ENCODE measurements at places on chromosomes 7 and 10.

- DNase-seq: no peak
Observed at GRCh38 chr7:33815336-33815735, 90.0 kb upstream of the BMPER start.

GRCh38 chr7:5700391-5700985, 81.0 kb downstream of the RNF216 start:
- no peak for DNase-seq

DNA sequence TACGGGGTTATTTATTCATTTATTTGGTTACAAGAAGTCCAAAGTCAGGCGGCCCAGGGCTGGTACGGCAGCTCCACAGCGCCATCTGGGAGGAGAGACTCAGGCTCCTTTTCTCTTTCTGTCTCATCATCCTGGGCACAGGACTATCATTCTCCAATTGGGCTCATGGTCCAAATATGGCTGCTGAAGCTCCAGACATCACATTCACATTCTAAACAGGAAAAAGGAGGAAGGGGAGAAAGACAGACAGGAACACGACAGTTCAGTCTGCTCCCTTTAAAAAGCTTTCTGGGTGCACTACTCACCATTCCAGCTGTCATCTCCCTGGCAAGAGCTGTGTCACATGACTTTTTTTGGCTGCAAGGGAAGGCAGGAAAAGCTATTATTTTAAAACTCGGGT, 74.4 kb upstream of the PDZD8 start:
- DNase-seq: no peak

DNA sequence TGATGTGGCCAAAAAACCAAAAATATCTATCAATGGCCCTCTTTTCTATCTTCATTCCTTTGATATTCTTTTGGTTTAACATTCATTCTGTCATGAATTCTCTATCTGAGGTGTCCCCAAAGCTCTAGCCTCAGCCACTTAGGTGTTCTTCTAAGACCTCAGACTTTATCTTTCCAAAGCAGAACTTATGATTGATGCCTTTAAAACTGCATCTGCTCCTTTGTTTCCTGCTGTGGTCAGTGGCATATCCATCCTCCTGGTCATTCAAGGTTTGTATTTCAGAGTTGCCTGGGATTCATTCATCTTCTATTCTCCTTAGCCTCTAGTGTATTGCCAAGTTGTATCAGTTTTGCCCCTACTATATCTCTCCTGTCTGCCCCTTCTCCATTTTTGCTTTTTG, 30.6 kb downstream of the FHIP2A start:
- no peak for DNase-seq

GRCh38 chr7:141452911-141453310, 98.3 kb upstream of the AGK start:
- no peak for DNase-seq

DNA sequence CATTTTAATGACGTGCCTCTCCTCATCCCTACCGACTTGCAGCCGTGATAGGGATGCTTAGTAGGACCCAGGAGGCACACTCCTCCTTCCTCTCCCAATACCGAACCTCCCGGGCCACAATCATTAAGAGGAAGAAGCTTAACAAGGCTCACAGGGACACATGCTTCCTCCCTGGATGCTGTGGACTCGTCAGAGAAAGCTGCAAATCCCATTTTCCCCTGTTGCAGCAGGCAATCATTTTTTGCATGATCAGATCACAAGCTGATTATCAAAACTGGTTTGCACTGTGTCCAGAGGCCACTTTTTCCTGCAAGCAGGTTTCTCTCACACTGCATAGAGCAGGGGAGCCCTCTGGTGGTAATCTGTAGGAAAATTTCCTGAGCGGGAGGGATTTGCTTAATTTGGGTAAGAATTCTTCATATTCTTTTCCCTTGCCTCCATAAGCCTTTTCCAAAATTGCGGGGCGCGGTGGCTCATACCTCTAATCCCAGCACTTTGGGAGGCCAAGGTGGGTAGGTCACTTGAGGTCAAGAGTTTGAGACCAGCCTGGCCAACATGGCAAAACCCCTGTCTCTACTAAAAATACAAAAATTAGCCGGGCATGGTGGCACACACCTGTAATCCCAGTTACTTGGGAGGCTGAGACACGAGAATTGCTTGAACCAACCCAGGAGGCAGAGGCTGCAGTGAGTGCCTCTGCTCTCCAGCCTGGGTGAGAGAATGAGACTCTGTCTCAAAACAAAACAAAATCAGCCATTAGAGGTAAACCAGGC, 16.1 kb upstream of the LAMB4 start:
- no peak for DNase-seq

DNA sequence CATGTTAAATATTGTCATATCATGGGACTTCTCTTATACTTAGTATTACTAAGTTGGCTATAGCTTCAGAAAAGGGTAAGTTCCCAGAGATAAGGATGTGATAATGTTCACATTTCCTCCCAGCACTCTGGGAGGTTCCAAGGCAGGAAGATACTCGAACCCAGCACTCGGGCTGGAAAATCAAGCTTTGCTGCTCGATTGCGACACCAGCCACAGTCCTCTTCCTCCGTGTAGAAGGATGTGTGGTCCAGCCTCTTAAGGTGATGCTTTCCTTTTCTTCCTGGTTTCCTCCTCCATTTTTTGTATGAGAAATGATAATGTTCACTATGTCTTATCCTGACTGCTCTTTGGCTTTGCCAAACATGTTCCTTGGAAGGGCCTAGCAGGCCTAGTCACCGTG, 3.2 kb downstream of the BMS1 start:
- DNase-seq: no peak

DNA sequence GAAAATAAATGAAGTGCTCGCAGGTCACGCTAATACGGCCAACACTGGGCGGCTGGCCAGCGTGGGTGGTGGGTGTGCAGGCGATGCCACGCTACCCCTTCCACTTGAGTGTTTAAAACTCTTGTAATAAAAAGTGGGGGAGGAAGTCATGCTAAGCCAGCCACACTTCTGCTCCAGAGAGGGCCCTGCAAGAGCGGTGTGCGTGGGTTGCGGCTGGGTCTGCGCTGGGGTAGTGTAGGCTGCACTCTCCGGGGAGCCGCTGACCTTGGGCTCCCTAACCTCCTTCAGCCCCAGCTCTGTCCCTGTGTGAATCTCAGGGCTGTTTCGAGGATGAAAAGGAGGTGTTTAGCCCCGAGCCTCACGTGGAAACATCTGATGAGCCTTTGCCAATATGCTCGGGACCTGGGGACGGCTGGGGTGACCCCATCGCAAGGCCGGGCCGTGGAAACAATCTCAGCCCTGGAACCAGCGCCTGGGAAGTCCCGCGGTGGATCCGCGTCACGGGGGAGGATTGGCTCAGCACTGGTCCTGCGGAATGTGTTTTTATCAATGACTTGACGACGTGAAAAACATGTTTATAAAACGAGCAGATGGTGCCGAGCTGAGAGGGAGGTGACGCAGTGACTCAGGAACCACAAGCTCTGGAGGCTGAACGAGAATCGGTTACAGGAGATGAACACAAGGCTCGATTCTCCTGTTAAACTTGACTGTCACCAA, 278.5 kb downstream of the DNAJB6 start:
- DNase-seq: no peak

DNA sequence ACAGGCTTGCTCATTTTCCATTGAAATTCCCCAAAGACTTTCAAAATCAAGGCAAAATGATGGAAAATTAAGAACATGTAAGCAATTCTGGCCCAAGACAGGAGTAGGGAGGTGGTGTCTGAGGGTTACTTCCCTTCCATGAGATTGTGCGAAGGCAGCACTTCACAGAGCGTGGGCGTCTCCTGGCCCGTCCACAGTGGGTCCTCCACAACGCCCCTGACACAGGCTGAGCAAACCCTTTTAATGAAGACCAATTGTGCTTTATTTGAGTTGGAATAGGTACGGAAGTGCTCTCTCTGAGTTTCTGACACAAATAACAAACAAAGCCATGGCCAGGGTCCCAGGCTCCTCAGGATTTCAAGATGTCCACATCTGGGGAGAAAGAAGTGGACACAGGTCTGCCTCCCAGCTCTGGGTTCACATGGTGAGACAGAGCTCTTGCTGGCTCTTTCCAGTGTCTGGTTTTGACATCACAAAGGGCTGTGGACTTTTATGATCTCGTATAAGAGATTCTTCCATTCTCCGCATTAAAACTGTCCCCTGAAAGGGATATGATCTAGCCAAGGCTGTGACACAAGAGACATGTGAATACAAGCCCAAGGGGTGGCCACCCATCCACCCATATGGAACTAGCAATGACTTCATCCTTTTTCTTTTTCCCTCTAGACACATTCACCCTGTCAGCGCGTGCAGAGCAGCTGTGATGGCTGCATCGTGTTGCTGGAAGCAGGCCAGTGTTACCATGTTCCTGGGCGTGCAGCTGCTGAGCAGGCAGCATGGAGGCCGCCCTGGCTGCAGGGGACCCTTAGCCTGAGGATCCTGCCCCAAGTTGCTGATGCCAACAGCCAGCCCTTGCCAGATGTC, 145.6 kb downstream of the ADAM12 start:
- DNase-seq: no peak

GRCh38 chr7:63039882-63040281, 958.8 kb upstream of the ZNF722 start:
- no peak for DNase-seq

DNA sequence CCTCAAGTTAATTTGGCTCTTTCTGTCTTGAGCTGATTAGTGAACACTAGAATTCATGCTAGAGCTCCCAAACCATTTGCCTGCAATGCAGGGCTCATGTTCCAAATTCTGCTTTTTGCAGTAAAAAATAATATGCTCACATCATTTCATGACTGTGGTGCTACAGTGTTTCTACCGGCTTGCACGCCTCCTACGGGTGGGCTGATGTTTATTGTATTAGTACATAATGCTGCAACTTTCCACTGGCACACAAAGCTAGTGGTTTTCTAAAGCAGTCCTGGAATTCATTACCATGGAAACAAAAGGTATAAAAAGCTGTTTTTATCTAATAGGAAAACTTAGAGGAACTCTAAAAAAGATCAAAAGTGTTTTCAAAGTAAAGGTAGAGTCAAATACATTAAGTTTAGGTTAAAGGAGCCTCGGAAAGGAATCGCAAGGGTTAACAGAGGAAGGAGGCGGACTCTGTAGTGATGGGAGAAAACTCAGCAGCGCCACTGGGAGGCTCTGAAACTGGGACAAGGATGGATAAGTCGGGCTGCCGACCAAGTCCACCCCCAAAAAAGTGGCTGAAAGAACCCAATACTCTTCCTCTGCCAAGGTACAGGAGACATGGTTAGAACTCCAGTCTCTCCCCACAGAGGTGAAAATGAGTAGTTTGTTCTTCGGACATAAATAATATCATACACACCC, 25.9 kb downstream of the GRM8 start:
- no peak for DNase-seq

- DNase-seq: no peak
Observed at GRCh38 chr10:75396631-75397495, 4.7 kb downstream of the ZNF503 start.

DNA sequence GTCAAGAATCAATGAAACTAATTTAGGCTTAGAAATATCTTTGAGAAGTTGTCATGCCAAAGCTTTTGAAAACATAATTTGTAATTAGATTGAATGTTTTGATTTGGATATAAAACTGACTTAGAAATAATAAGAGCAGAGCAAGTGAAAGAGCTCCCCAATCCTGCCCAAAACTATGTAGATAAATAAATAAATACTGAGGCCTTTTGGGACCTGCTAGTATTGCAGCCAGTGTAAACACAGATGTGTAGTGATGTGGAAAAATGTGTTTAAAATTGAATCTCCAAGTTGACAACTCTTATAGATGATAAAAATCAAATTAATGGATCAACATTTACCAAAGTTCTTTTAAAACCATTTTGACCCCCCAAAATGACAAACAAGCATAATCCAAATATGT, 896.1 kb downstream of the CNTNAP2 start:
- no peak for DNase-seq

DNA sequence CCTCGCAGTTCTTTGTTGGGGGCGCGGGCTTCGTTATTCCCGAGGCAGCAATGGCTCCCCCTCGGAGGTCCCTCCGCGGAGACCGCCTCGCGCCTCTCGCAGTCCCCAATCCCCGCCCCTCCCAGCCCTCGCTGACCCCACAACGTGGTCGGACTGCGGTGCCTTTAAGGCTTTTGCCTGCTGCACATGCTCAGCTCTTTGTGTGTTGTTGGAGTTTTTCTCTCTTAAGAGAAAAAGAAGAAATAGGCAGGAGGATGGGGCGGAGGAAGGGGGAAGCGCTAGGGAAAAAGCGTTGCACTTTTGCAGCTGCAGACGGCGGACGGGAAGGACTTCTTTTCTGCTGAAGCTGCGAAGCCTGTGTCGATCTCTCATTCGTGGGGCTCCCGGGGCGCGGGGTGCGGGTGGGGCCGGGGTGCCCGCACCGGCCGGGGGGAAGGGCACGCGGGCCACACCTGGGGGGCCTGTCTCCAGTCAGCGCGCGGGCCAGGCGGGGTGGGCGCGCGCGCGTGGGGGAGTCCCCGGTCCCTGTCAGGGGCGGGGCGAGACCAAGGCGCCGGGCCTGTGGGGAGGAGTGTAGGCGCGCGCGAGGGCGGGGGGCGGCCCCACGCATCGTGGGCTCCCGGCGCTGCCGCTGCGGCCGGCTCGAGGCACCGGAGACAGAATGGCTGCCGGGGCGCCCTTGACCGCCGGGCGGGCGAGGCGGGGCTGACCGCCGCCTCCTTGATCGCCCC, 445 bp upstream of the ATRNL1 start:
- DNase-seq: no peak

DNA sequence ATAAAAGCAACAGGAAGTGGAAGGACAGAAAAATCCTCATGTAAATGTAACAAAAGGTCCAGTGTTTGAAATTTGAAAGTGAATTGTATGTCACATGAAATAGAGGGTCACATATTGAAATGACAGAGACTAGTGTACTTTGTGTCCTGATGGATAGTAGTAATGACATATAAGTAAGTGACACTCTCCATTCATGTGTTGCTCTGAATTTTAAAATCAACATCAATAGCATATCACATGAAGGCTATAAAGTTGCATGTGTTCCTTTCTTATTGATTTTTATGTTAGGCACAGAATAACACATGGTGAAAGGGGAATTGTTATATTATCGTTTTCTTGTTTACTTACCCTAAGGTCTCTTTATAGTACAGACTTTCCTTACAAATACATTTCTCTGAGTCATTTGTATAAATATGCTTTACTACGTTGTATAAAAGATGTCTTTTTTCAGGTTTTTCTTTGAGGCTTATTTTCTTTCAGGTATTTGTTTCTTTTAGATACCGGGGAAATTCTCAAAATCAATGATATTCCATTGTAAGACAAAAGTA, 104.6 kb upstream of the CACNA2D1 start:
- no peak for DNase-seq

DNA sequence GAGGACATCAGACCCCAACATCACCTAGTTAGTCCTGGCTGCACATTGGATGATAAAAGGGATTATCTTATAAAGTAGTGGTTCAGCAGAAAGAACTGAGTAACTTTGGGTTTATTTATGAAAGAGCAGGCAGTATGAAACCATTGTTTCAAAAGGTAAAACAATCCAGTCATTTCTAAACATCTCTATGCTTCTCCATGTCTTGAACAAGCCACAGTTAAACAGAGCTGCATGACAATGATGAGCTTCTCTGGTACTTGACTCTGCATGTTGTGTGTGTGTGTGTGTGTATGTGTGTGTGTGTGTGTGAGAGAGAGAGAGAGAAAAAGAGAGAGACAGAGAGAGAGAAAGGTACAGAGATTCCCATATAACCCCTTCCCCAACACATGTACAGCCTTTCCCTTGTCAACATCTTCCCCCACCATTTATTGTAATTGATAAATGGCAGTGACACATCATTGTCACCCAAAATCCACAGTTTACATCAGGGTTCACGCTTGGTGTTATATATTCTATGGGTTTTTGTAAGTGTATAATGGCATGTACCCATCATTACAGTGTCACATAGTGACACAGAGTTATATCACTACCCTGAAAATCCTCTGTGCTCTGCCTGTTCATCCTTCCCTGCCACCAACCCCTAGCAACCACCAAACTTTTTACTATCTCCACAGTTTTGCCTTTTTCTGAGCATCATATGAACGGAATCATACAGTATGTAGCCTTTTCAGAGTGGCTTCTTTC, 32.8 kb upstream of the SLC18A3 start:
- no peak for DNase-seq

Data from esophagus squamous epithelium (tissue), 5 donors.